ENCODE measurements at places on chromosomes 13 and 19. TPM values are rescaled to one million over a fixed set of nuclear protein-coding genes. Genes with fewer than 3 reads are reported as not detected.

The IL11 gene
- total RNA-seq = 0.14 TPM

The LGALS13 gene
- total RNA-seq = not detected

The RXFP2 gene
- not detected for total RNA-seq

The TSC22D1 gene
- 44.6 TPM for total RNA-seq

The ZNF528 gene
- total RNA-seq = 28.8 TPM

The CYP2A7 gene
- total RNA-seq = not detected

DNA sequence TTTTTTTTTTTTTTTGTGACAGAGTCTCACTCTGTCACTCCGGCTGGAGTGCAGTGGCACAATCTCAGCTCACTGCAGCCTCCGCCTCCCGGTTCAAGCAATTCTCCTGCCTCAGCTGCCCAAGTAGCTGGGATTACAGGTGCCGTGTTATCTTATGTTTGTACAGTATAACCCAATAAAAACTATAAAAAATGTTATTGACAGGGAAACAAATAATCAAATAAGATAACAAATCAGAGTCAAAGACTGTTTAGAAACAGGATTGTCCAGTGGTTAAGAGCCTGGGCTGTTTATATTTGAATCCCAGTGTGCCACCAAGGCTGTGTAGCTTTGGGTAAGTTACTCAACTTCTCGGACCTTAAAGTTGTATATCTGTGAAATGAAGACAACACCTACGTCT is 19.1 kb upstream of the LMTK3 start:
- no peak for DNase-seq

DNA sequence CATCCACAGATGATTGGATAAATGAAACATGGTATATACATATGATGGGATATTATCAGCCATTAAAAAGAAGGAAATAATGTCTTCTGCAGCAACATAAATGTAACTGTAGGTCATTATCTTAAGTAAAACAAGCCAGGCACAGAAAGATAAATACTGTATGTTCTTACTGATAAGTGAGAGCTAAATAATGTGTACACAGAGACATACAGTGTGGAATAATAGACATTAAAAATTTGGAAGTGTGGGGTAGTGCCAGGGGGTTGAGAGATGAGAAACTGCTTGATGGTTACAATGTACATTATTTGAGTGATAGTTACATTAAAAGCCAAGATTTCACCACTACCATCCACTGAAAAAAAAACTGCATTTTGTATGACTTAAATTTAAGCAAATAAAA is 26.0 kb upstream of the GPC6 start:
- DNase-seq = no peak

DNA sequence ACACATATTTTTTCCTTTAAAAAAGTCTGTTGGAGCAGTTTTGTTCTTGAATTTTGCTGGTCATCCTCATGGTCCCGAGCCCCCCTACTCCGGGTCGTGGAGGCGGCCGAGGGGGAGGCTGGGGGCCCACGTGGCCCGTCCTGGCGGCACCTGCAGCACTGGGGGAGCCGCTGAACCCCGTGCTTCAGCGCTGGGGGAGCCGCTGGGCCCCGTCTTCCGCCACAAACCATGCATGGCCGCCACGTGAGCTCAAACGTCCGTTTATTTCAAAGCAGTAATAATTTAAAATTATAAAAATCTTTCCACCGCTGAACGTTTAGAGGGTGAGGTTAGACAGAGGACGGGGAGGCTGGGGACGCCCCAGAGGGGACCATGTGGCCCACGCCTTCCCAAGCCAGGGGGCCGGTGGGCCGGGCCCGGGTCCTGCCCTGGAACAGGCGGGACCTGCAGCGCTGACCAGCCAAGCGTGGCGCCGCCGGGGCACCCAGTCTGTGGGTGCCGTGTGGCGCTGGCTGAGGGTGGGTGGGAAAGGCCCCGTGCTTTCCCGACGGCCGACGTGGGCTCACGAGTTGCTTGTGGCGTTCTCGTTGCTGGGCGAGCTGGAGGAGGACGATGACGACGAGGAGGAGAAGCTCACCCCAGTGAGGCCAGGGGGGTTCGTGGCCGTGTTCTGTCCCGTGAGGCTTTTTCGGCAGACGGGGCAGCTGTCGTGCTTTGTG is 8.0 kb downstream of the FGF22 start:
- no peak for DNase-seq

GRCh38 chr13:76825430-76825829 is 60.8 kb downstream of the KCTD12 start:
- no peak for DNase-seq

- peak; percentile 36 for DNase-seq
Measured at GRCh38 chr13:24223341-24224231, 63.1 kb downstream of the SPATA13 start.

GRCh38 chr13:51731759-51732158 is 72.2 kb downstream of the DHRS12 start:
- DNase-seq = no peak

GRCh38 chr19:5680084-5680436 is 256 bp downstream of the MICOS13 start:
- no peak for DNase-seq

DNA sequence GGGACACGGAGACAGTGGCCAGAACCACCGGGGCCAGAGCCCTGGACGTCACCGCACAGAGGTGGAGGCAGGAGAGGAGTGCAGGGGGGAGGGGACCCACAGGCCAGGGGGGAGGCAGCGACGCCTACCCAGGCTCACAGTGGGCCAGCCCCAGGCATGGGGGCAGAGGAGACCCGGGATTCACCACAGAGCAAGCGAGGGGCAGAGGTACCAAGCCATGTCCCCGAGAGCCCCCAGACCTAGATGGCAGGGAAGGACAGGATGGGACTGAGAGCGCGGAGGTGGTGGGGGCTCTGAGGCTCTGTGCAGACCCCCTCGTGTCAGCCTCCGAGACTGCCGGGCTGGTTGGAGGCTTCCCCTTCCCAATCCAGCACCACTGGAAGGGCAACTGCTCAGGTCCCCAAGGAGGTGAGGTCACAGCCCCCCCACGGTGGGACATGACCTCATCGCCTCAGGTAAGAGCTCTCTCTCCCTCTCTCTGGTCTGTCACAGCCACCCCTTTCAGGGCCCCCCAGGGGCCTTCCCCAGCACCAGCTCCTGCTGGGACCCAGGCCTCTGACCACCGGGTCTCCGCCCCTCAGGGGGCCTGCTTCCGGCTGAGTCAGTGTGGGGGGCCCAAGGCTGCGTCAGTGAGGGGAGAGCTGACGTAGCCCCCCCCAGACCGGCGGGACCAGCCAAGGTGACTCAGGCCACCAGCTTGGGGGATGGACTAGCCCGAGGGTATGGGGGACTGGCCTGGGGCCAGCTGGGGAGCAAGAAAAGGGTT is 2.2 kb upstream of the IL11 start:
- DNase-seq = no peak

GRCh38 chr13:74253161-74253560 is 119.0 kb upstream of the KLF12 start:
- DNase-seq = no peak

DNA sequence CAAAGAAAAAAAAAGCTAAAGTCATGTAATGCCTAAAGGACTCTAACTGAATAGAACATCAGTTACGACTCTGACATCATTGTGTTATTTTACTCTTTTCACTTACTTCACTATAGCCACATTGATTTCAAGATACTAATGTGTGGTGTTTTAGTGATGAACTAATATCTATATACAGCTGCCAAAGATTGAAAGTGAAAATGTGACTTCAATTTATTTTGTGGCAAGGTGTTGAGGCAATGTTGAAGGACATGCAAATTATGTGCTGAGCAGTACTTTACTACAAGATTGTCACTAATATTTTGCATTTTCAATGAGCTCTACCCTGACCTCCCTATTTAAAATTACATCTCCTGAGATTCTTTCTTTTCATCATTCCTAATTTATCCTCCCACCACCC is 1911.9 kb upstream of the PCDH20 start:
- no peak for DNase-seq

DNA sequence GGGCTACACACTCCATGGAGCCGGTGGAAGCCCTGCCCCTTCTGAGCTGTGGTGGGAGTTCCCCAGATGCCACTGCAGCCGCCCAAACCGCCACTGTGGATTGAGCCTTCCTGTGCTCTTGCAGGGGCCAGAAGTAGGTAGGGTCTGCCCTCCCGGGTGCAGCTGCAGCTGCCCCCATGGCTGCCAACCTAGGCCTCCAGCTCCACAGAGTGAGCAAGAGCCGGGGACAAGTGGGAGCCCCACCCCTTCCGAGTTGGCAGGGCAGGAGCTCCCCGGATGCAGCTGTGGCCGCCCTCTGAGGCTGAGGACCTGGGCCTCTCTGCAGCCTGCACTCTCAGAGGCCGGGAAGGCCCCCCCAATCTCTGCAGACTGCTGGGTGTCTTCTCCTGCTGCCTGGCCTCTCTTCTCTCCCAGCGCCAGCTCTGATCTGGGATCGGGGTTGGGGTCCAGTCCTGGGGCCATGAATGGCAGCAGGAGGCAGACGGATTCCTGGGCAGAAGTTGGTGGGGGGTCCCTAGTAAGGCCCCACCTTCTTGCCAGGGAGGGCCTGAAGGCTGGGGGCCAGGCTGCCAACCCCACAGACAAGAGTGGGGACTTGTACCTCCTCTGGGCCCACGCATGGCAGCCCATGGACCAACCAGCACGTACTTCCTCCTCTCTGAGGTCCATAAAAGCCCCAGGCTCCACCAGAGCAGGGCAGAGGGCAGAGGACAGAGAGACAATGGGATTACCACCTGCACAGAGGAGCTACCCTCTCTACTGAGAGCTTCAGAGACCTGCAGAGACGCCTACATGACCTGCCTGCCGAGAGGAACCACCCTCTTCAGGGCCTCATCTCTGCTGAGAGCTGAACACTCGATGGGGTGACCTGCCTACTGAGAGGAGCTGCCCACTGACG is 28.9 kb downstream of the AP2S1 start:
- DNase-seq = no peak

- no peak for DNase-seq
Measured at GRCh38 chr13:40439928-40440327, 226.5 kb downstream of the FOXO1 start.

GRCh38 chr19:7663706-7664105 is 5.1 kb upstream of the RETN start:
- DNase-seq = no peak

GRCh38 chr13:40755082-40755700 is 15.8 kb downstream of the MRPS31 start:
- no peak for DNase-seq

GRCh38 chr19:49165865-49166301 is 8.3 kb downstream of the TRPM4 start:
- no peak for DNase-seq

GRCh38 chr19:31970027-31970461 is 375.4 kb upstream of the ZNF507 start:
- DNase-seq = no peak
